Hematopoietic multipotent progenitor cell treated with erythropoietin and hydrocortisone succinate and interleukin-3 and kit ligand, for 17 days (in vitro differentiated cells): ENCODE measurements at places on chromosomes 7 and 10.

- DNase-seq = no peak
Measured at GRCh38 chr7:20116869-20117268, 100.3 kb downstream of the MACC1 start.

DNA sequence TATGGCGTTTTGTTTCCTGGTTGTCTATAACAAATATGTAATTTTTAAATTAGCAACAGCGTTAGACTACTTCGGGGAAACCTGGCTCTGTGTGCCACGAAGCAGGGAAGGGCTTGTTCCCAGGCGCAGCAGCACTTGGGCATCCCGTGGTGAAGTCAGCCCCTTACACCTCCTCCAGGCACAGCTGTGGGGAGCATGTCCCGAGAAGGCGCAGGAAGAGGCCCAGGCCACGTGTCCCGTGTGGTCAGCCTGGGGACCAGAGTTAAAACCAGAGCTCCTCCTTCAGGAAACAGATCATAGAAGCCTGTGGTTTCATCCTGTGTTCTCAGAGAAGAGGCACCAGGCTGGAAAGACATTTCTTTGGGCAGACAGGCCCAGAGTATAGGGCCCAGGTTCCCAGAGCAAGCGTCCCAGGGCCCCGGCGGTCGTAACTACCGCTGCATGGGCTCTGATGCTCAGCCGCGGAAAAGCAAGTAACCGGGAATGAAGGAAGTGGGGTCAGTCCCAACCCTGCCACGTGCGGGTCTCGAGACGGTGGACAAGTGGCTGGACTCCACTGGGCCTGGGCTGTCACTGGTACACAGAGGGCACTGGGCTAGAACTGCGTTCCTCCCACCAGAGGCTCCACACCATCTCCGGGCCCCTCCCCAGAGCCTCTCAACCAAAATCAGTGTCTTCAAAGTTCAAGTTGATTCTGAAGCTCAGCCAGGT is 7.1 kb downstream of the NUDT1 start:
- DNase-seq = no peak

DNA sequence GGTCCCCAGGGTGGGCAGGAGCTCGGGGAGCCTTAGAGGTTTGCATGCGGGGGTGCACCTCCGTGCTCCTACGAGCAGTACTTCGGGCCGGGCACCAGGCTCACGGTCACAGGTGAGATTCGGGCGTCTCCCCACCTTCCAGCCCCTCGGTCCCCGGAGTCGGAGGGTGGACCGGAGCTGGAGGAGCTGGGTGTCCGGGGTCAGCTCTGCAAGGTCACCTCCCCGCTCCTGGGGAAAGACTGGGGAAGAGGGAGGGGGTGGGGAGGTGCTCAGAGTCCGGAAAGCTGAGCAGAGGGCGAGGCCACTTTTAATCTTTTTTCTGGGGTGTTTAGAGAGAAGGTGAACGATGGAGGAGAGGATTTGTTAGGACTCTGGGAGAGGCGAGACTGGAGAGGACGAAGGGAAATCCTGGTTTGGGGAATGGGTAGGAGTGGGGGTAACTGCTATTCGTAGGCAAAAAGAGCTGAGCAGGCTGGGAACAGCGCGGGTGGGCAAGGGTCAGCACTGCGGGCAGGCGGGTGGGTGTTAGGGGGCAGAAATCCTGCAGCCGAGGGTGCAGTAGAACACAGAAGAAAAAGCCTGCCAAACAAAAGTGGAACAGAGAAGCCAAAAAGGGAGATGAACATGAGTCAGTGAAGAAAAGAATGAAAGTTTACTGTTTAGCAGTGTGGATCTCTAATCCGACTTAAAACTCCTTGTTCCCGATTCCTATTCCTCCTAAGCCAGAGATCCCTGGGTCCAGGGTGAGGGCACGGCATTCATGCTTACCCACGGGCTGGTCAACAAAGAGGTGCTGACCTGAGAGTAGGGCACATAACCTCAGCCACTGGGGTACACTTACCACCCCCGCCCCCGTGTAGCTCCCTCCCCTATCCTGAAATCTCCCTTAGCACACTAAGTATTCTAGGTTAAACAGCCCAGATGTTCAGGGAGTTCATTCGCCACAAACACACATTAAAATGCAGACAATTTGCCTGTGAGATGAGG is 26.9 kb downstream of the PRSS2 start:
- no peak for DNase-seq

DNA sequence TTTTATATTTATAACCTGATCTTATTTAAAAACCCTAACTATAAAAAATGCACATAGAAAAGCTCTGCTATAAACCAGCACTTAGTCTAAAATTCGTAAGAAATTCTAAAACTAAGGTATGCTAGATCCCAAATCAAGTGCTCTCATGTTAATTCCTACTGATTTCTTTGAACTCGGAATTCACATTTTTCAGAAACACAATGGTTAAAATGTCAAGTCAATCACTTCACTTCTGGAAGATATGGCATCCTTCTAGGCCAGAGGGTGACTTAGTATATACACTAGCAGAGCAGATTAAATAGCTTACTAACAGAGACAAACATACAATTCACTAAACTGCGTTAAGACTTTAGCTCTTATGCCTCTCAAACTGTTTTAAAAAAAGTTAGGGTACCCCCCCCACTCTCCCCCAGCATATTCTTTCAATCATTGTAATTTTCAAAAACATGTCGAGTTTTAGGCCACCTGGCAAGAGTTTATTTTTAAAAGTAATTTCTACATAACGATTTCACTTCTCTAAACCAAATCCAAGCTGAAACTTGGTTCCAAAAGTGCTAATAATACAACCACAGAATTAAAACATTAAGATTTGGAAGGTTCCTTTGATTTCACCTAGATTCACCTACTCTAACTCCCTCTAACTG is 129.4 kb downstream of the NRBF2 start:
- no peak for DNase-seq

- no peak for DNase-seq
Measured at GRCh38 chr10:96968682-96969423, 136.8 kb downstream of the LCOR start.

GRCh38 chr7:85748861-85749260 is 562.0 kb upstream of the SEMA3D start:
- no peak for DNase-seq

GRCh38 chr10:33566426-33566825 is 232.0 kb upstream of the NRP1 start:
- no peak for DNase-seq

- DNase-seq = no peak
Measured at GRCh38 chr10:50635286-50635685, 11.5 kb upstream of the SGMS1 start.

DNA sequence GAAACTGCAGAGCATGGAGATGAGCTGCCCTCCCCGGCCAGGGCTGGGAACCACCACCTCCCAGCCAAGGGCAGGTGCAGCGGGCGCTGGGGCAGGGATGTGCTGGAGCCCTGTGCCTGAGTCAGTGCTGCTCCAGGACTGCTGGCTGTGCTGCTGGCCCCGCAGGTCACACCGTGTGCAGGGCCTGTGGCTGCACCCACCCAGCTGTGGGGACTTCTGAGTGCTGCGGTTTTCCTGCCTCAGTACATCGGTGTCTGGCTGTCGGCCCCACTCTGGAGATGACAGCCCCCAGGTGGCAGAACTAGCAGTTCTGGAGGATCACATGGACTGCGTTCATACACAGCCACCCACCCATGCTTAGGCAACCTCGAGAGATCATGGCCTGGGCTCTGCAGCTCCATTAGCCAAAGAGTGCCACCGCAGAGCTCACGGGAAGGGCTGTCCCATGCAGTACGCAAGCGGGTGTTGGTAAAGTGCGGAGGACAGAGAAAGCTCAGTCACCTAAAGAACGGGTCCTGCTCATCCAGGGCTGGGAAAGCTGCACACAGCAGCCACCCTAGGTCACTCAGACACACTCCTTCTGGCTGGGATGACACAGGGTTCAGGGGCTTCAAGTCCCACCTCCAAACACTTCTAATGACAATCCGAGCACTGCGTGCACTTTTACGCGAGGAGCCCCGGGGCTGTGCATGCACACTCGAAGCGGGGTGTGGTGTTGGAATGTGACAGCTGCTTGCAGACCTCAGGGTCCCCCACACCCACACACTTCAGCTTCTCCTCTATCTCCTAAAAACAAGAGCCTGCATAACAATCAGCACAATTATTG is 198.1 kb upstream of the PPP2R2D start:
- no peak for DNase-seq

DNA sequence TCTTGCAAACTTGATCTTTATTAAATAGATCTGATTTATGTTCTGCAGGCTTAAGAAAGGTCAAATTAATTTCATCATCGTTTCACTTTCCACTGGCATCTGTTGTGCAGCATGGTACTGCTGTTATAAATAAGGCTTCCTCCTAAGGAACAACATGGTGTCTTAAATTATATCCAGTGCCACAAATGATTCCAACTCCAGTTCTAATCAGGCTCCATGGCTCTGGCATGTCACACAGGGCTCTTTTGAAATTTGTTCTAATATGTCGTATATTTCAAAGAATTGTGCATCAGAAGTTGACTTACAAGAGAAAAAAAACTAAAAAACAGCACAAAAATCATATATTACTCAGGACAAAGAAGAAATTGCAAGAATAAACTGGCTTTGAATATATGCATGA is 1090.8 kb upstream of the CELF2 start:
- no peak for DNase-seq

- no peak for DNase-seq
Measured at GRCh38 chr7:96995406-96996110, 9.8 kb upstream of the DLX6 start.

- DNase-seq = no peak
Measured at GRCh38 chr7:131074043-131074442, 253.6 kb upstream of the MKLN1 start.

DNA sequence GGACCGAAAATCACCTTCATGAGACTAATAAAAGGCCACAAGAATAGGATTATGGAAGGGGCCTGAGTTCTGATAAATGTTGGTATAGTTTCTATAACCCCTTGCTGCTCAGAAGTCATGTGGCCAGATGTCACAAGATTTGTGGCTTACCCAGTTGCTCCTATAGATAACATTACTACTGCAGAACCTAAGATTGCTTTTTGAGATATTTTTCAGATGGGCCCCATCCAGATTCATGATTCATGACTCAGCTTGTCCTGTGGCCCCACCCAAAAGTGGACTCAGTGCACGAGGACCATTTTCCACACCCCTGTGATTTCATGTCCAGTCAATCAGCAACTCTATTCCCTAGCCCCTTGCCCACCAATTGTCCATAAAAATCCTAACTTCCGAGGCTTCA is 209.0 kb downstream of the ACTR3B start:
- DNase-seq = no peak

- no peak for DNase-seq
Measured at GRCh38 chr10:52577047-52577446, 195.5 kb downstream of the MBL2 start.

DNA sequence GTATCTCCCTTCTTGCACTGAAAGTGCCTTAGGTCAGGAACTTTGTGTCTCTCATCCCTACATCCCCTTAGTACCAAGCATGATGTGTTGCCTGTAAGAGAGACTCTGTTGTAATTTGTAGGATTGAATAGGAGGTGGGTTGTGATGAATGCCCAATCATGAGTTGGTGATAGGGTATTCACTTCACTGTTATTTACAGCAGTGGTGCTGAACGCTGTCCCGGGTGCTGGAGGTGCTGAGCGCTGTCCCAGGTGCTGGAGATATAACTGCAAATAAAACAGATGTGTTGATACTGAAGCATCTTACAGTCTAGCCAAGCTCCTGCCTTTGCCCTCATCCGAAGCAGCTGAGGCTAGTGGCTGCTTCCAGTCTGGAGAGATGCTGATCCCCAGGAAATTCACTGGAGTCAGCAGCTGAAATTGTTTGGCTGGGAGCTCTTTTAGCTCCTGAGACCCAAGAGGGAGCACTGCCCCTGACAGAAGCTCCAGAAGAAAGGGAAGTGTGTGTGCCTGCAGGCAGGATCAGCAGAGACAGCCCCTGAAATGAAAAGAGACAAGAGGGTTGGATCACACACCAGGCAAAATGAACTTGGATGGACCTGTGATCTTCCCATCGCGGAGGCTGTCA is 183.4 kb downstream of the SORCS3 start:
- DNase-seq = no peak

GRCh38 chr7:90663176-90663575 is 67.1 kb downstream of the CDK14 start:
- DNase-seq = no peak

DNA sequence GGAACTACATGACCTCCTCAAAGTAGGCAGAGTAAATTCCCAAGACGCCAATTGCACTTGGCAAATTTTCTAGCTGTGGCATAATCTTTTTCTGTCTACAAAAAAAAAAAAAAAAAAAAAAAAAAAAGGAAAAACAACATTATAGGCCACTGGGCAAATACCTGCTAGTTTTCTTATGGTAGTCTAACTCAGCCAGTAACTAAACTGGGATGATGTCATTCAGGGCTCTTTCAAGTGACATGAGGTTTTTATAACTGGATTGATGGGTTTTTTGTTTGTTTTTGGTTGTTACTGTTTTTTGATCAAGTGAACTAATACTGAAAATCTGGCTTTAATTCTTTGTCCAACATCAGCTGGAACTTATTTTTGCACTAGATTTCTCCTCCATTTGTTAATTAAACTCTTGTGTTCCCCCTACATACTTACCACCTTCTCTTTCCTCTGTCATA is 7.4 kb upstream of the VIM start:
- DNase-seq = no peak

DNA sequence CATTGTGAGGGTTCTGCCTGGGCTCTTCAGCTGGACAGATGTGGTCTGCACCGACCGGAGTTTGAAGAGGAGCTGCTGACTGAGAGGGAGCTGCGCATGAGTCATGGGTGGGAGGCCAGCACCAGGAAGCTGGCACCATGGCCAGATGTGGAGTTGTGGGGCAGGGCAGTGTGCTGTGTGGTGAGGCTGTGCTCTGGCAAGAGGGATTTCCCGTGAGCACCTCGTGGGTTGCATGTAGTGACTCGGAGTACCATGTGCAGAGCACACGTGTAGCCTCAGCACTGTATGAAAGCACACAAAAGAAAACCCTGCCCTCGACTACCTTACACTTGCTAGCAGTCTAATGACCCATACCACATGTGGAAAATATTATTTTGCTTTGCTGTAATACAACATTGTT is 103.4 kb downstream of the WNT2 start:
- DNase-seq = no peak

- DNase-seq = no peak
Measured at GRCh38 chr10:118565301-118566075, 30.0 kb downstream of the PRLHR start.

DNA sequence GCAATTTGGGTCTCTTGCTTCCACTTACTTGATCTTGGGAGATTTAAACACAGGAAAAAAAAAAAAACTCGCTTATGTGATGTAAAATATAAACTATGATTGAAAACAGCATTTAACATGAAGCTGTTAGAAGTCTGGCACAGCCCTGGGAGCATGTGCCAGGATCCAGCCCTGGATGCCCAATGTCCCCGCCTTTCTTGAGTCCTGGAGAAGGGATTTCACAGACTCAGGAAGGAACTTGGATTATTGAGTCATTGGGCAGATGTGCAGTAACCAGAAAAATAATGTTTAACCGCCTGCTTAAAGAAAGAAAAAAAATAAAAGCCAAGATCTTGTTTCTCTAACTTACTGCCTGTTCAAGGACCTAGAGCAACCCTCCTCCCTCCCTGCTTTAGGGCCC is 3.7 kb upstream of the JCAD start:
- no peak for DNase-seq

GRCh38 chr10:21165489-21165888 is 268.4 kb upstream of the NEBL start:
- no peak for DNase-seq

GRCh38 chr10:103627111-103627892 is 133.8 kb downstream of the NEURL1 start:
- DNase-seq = no peak

GRCh38 chr7:13024121-13024674 is 336.8 kb downstream of the ARL4A start:
- no peak for DNase-seq
